ENCODE measurements at places on chromosomes 7 and 10.

- no peak for DNase-seq
Observed at GRCh38 chr10:110511734-110512449, 14.2 kb downstream of the DUSP5 start.

GRCh38 chr10:20004087-20004523 is 187.9 kb downstream of the PLXDC2 start:
- no peak for DNase-seq

GRCh38 chr10:17062009-17062408 is 67.6 kb downstream of the CUBN start:
- no peak for DNase-seq

DNA sequence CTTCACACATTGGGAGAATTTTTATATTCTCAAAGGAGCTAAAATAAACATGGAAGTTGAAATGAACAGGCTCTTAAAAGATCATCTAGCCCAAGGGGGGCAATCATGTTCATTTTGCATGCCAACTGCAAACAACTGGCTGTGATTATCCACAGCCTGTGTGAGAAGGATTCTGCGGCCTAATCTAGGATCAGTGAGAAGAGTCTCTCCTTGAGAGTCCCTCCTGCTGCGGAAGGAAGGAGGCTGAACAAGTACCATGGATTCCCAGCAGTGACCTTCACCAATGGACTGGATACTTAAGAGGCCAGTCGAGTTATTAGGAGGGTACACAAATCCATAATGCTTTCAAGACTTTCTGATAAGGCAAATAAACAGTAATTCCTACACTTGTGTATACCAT is 76.7 kb downstream of the IGF2BP3 start:
- no peak for DNase-seq

DNA sequence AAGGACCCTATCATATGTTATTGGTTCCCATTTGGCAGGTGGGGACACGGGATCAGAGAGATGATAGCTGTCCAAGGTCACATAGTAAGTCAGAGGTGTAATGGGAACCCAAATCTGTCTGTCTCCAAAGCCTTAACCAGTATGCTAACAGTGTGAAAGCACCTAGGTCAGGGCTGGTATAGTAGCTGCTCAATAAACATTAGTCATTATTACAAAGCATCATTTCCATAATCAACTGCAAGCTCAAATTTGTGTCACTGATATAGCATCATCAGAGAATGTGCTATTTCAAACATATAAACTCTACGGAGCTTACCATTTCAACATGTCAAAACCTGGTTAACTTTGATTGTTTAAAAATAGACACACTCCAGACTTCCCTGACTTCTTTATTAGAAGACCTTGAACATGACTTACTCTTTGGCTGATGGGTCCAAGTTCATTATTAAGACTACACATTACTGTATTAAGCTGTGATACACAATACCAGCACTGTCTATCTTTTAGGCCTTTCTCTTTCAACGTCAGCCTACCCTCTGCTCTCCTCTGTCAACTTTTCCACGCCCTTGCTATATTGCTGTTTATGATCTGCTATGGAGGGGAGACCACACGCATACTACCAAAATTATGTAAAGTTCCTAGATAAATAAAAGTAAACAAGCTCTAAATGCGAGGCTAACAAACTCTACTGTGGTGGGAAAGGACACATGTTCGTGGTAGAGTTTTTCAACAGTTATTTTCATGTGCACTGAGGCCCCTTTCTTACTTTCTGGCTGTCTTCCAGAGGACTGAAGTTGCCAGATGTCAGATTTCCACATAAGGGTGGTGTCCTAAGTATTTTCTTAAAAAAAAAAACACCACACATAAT is 33.6 kb downstream of the DNMBP start:
- no peak for DNase-seq

GRCh38 chr10:92493362-92493761 is 80.5 kb downstream of the IDE start:
- no peak for DNase-seq

GRCh38 chr7:101250324-101250723 is 5.4 kb upstream of the FIS1 start:
- no peak for DNase-seq

GRCh38 chr7:44971902-44972441 is 6.8 kb downstream of the MYO1G start:
- peak; percentile 14 for DNase-seq

DNA sequence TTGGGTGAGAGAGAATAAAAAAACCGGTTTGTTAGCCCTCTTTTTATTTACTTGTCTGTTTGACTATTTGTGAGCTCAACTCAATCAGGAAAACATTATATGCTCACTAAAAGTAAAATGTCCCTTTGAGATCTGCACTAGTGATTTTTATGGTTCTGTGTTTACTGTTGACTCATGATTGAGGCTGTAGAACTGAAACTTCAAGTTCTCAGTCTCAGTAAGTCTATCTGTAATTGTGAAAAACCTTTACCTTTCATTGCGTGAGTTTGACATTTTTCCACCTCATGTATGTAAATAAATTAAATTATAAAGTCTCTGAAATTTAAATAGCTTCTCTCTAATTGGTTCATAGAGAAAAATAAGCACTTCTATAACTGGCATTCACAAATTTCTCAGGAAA is 17.0 kb upstream of the CASD1 start:
- DNase-seq: no peak

DNA sequence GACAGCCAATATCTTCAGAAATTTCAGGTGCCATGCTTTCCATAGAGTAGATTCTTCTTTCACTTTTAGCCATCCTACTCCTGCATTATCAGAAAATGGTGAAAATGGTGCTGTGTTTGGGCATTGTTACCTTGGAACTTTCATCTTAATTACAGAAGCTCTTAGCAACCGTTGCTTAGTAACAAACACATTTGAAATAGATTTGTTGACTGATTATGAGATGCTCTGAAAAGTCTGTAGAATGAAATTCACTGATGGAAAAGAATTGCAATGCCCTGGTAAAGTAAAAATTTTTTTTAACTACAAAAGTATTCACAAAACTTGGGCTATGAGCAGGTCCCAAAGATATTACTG is 249.3 kb upstream of the NEBL start:
- DNase-seq: no peak

- DNase-seq: no peak
Observed at GRCh38 chr10:127310430-127310829, 114.0 kb upstream of the INSYN2A start.

GRCh38 chr7:129655811-129656210 is 44.3 kb downstream of the NRF1 start:
- DNase-seq: no peak

- DNase-seq: no peak
Observed at GRCh38 chr7:91407942-91408341, 143.7 kb downstream of the FZD1 start.

GRCh38 chr10:43308986-43309385 is 42.1 kb upstream of the RASGEF1A start:
- DNase-seq: no peak

DNA sequence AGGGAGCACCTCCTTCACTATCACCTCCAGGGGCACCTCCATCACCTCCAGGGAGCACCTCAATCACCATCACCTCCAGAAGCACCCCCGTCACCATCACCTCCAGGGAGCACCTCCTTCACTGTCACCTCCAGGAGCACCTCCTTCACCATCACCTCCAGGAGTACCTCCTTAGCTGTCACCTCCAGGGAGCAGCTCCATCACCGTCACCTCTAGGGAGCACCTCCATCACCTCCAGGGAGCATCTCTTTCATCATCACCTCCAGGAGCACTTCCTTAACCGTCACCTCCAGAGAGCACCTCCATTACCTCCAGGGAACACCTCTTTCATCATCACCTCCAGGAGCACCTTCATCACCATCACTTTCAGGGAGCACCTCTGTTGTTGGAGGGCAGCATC is 103.0 kb downstream of the DNAJB6 start:
- no peak for DNase-seq

GRCh38 chr7:117008886-117009531 is 55.7 kb downstream of the ST7 start:
- DNase-seq: peak; percentile 49

DNA sequence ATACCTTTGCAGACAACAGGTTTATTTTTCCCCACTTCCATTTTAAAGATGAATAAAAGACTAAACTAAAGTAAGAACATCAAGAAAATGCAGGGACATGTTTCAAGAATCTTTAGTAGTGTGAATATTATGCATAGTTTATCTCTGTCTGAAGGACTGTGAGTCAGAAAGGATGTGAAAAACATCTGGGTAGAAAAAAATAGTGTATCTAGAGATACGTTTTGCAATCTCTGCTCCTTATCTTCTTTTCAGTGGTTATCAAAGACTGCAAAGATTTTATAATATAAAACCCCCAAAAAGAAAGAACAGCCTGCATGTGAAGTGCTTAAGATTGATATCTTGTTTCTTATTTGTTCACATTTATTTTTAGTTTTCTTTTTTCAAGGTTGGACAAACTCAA is 101.9 kb upstream of the ARHGAP21 start:
- no peak for DNase-seq

DNA sequence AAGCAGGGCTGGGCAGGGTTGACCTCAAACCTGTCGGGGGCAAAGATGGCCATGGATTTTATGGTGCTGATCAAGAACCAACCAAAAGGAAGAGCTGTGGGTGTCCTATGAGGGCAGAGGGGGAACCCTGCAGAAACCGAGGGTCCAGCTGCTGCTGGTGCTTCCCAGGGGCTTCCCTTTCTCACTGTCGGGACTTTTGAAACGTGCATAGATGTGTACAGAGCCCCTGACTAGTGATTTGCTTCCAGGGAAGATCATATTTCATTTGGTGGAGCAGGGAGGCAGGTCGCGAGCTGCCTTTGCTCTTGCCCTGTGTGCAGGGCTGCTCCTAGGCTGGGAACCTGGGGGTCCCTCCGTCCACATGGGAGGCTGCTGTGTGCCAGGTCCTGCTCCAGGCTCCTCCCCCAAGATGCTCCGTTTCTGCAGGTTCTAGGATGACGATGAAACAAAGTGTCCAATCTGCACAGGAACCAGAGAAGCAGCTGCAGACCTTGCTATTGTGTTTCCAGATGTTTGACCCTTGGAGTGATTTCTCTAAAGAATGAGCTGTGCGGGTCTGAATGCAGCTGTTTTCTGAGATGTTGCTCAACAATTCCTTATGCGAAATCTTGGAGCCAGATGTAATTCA is 9.4 kb upstream of the INPP5A start:
- no peak for DNase-seq

DNA sequence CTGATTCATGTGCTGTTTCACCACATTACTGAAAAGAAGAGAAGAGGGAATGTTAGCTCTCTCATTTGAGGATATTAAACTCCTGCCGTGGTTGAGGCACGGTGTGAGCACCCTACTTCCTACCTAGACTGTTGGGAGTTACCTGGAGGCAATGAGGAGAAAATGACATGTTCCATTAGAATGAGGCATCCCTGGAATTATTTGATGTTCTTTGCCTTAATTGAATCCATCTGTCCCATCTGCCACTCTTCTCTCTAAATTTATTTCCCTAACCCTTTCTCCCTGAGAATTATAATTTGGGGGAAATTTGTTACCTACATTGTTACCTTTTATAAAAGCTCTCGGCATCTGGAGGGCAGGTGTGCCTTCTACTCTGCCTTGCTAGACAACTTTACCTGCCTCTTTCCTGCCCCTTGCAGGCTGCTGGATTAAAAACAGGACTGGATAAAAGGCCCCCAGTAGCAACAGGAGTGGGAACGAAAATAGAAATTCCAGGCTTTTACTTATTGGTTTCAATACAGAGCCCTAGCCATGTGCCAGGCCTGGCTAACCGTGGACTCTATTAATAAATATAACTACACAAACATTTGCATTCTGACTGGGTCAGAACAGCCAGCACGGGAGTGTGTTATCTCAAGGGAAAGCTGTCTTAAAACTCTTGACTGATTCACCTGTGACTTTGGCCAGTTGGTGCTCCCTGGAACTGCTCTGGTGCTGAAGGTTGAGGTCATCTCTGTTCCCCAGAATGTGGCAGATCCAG is 4.4 kb upstream of the ATXN7L1 start:
- no peak for DNase-seq

DNA sequence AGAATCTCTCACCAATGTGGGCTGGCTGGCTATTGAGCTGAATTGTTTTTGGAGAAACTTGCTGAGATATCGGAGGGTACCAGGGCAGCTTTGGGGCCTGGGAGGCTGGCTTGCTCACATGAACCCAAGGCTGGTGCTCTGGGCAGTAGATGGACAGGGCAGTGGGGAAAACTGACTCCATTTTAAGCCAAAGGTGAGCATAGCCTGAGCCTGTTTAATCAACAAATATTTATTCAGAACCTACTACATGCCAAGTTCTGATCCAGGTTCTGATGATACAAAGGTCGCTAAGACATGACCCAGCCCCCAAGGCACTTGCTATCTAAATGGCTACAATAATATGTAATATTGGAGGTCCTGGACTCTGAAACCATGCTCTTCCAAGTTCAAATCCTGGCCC is 86.6 kb downstream of the BUB3 start:
- DNase-seq: no peak

DNA sequence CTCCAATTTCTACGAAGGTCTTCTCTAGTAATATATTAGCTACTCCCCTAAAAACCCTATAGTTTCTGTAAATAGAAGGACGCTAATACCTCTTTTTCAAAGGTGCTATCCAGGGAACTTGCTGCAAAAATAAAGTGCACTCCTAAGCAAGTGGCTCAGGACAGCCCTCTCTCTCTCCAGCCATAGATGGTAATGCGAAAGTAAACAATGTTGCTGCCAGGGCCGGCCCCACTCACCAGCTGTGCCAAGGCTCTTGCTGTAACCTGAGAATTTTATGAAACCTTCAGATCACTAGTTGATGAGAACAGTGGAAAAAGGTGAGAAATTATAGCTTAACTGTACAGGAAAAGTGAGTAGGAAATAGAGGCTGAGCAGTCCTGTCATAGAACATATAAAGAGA is 10.9 kb upstream of the TAS2R39 start:
- no peak for DNase-seq

- DNase-seq: no peak
Observed at GRCh38 chr10:5515948-5516761, 8.6 kb upstream of the CALML3 start.

GRCh38 chr10:113273181-113274163 is 279.4 kb upstream of the HABP2 start:
- no peak for DNase-seq

GRCh38 chr7:47371733-47372368 is 210.1 kb downstream of the TNS3 start:
- DNase-seq: no peak

GRCh38 chr10:1047937-1048336 is 982 bp downstream of the IDI1 start:
- peak; percentile 36 for DNase-seq

DNA sequence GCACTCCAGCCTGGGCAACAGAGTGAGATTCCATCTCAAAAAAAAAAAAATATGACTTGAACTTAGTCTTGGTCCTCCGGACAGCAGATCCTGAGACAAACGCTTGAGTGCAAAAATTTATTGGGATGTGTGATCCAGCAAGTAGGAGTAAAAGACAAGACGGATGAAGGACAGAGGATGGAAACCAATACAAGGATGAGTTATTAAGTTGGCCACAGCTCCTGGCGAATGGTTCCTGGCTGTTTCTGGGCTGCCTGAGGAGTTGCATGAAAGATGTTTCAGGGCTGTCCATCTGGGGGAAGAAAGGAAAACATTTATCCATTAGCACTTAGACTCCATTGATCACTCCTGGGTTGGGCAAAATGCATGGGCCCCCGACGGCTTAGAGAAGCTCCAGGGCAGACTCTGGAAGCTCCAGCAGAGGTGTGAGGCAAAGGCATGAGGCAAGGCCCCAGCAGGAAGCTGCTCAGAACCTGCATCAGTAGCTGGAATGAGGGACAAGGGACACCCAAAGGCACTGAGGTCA is 98.3 kb upstream of the ZNF438 start:
- DNase-seq: no peak

- DNase-seq: no peak
Observed at GRCh38 chr7:67716729-67717128, 720.1 kb downstream of the TYW1 start.
